Endothelial cell of umbilical vein (primary cell): ENCODE measurements at places on chromosomes 5 and 9.

- no peak for DNase-seq
Measured at GRCh38 chr5:91311168-91311696, 71.9 kb downstream of the ARRDC3 start.

GRCh38 chr5:38184627-38185026, 73.7 kb upstream of the EGFLAM start:
- no peak for DNase-seq

GRCh38 chr5:79454043-79454442, 59.9 kb downstream of the HOMER1 start:
- no peak for DNase-seq

DNA sequence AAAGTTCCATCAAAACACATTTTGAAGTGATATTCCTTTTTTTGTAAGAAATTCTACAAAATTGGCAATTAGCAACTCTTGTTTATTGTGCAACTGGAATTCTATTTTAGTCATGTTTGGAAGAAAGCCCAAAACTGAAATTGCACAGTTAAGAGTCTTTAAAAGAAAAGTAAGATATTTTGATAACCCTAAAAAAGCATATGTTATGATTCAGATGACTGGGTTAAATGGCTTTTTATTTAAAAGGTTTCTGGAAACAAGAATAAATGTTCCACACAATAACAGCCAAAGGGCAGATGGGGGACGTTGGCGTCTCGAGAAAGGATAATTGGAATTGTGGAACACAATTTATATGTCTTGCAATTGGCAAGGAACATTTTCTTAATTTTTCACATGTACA, 275.2 kb downstream of the CDH9 start:
- no peak for DNase-seq

DNA sequence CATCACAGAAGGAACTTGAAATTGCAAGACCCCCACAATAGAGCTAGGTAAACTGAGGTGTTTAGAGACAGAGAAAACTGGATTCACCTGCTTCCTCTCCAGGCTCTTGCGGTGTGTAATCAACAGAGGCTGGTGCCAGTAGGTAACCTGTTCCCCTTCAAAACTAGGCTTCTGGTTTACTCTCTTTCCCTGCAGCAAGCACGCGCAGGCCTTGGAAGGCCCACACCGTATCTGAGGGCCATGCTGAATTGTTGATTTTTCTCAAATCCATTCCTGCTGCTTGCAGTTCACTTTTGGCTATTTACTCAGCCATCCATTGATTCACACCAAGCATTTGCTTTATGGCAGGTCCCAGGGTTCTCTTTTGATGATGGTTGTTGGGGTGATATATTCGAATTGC, 667 bp upstream of the FRRS1L start:
- no peak for DNase-seq

- DNase-seq: no peak
Measured at GRCh38 chr5:7842531-7842930, 8.4 kb downstream of the CFAP90 start.

GRCh38 chr9:18124760-18125159, 349.2 kb upstream of the ADAMTSL1 start:
- DNase-seq: peak; percentile 3

GRCh38 chr9:87359958-87360601, 137.6 kb upstream of the DAPK1 start:
- DNase-seq: no peak

GRCh38 chr5:126235628-126236027, 187.6 kb upstream of the GRAMD2B start:
- no peak for DNase-seq

DNA sequence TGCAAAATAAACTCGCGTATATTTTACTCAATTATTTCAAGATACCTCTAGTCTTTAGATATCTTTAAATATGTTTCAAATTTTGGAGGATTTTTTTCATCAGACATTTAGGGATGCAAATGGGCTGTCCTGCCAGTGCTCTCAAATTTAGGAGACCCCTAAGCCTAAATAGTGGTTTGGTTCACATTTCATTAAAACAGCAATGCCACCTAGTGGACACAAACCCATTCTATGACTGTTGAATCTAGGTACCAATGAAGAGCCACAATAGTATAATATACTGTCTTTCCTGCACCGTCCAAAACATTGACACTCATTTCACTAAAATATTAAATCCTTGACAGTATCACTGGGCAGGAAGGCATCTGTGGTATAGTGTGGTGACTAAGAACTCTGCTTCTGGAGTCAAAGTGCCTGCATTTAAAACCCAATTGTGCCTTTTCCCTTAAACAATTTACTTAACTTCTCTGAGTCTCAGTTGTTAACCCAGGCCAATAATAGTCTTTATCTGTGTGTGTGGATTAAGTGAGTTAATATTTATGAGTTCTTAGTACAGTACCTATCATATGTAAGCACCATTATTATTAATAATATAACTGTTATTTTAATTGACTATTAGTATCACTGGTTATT, 148.0 kb downstream of the RORB start:
- DNase-seq: peak; percentile 21

GRCh38 chr9:20681467-20681866, 2.6 kb upstream of the FOCAD start:
- DNase-seq: no peak

DNA sequence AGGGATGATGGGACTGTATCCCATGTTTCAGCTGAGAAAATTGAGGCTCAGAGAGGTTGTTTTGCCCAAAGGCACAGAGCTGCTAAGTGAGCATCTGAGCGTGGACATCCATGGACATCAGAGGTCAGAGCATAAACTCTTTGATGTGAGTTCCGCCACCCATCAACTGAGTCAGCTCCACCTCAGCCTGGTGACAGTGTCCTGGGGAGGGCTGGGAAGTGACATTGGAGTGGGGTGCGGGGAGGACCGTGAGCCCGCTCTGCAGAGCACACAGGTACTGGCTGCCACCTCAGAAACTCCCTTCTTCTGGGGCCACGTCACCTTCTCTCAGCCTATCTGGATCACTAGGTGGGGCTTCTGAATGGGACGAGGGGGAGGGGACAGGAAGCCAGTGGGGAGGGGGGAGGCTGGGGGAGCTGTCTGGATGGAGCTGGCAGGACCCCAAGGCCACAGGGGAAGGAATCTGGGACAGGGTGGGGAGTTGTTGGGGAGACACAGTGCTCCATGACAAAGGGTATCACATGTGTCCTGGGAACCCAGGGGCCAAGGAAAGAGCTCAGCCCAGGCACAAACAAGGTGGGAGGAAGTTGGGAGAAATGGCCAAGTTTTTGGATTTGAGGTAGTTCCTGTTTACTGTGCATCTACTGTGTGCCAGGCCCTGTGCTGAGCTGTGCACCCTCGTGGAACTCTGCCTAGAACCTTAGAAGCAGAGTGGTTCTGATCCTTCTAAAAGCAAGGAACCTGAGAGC, 2.5 kb downstream of the LAMC3 start:
- no peak for DNase-seq

- no peak for DNase-seq
Measured at GRCh38 chr9:130921989-130922892, 16.8 kb downstream of the FIBCD1 start.

DNA sequence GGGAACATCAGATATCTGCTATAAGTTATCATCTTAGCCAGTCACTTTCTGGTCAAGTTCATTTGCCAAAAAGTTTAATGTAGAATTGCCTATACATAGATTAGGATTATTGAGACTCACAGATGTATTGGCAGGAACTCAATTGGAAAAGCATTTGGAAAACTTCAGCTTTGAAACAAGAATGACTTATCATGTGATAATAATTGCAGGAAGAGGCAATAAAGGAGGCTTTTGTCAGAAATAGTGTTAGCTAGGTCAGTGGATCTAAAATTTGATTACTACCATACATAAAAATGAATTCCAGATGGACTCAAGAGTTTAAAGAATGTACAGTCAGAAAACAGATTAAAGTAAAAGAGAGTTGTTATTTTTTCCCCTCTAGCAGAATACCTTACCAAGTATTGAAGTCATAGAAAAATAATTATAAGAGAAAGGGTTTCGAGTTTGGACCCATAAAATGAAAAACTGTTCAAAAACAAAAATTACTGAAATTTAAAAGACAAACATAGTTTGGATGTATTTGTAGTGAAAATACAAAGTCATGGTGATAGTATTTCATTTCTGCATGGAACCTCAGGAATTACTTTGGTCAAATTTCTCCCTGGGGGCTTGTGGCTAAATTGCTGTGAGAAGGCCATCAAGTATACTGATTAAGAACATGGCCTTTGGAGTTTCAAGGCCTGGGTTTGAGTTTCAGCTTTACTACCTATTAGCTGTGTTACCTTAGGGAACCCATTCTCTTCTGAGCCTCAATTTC, 159.9 kb downstream of the TMEM38B start:
- DNase-seq: no peak
